ENCODE measurements at places on chromosomes 13 and 19.

DNA sequence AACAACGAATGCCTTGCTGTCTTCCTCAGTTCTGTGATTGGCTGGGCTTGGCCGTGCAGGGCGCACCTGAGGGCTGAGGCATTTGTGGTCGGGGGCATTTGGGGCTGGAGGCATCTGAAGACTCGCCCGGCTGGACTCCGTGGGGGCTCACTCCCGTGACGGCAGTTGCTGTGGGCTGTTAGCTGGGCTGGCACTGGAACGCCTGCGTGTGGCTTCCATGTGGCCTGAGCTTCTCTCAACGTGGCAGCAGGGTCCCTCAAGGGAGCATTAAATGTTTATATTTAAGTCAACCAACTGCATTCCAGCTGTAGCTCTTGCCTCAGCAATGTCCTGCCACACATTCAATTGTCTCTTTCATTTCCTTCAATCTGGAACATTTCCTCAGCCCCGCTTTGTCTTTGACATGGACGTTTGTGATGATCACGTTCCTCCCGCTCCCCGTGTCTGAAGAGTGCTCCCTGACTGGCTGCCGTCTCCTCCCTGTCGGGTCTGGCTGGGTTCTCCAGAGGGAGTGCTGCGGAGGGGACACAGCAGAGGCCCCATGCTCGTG, 21.0 kb downstream of the CCDC8 start:
- no peak for DNase-seq

GRCh38 chr19:34969721-34970120, 5.7 kb upstream of the ZNF792 start:
- no peak for DNase-seq

DNA sequence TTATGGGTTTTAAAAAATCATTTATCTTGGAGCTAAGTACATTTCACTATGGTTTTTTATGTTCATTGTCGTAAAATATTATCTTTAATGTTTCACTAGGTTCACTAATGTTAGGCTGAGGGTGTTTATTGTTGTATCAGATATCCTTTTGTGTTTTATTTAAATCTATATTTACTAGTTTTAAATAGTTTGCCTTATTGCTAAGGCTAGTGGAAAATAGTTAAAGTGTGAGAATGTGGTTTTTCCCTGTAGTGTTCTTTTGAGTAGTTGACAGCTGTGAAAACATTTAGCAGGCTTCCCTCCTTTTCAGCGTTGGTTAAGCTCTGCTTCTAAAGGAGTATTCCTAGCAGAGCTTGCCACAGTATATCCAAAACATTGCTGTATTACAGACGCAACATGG, 139.0 kb downstream of the TM9SF2 start:
- no peak for DNase-seq

- no peak for DNase-seq
Measured at GRCh38 chr19:39352381-39353255, 10.4 kb downstream of the SAMD4B start.

- DNase-seq = no peak
Measured at GRCh38 chr19:40216777-40217026, 1.5 kb downstream of the TTC9B start.

GRCh38 chr13:80180740-80181355, 160.1 kb downstream of the SPRY2 start:
- no peak for DNase-seq

- DNase-seq = no peak
Measured at GRCh38 chr19:10268071-10268470, 2.8 kb upstream of the ICAM1 start.

DNA sequence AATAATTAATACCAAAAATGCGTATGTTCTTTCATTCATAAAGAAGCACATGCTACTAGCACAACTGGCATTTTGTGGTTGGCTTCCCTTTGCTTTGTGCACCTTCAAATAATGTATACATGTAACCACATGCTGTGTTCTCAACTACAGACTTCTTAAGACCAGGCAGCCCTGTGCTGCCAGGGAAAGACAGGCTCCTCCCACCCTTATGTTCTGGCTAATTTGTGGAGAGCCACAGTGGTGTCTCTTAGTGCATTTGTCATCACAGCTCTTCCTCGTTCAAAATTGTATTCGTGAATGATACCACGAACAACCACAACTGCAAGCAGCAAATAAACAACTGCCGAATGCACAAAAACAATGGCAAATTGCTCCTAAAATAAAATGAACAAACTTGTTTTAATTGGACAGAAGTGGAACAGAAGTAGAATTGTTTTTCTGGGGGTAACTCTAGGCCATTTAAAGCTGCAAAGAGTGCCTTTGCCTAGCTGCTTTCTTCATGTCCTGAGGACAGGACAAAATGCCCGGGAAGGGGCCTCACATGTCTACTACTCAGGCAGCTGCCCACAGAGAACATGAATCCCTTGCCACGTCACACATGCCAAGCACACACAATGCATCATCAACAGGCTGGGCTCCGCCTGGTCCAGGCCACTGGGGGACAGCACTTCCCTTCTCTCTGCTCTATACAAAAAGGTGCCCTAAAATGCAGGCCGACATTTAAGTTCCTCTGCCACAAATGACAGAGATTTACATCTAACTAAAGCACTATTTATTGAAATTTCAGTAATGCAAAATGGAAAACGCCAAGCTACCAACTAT, 21.7 kb downstream of the IRS2 start:
- DNase-seq = no peak

GRCh38 chr13:42836930-42837690, 55.7 kb downstream of the FAM216B start:
- DNase-seq = no peak

DNA sequence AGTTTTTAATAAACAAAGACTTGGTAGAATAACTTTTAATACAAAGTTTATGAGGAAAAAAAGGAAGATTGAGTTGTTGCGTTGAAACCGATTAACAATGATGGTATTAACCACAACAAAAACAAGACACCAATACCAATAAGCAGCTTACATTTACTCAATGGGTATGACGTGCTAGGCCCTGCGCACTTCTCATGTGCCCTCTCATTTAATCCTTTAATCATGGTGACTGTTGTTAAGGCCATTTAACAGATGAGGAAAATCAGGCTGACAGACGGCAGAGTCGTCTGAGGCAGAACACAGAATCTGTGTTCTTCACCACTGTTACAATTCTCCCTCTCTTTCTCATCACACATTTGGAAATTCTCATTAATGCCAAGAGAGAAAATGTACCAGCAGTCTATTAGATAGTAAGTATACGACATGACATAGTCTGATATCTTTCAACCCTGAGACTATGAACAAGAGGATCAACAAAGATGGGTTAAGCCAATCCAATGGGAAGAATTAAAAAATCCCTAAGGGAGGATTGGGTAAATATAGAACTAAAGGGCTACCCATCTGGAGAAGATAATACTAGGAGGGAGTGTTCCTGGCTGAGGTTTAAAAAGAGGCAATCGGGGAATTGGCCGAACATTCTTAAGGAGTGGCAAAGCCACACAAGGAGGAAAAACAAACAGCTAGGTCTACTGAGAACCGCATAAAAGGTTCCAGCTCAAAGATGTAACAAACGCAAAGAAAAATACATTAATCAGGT, 54.0 kb downstream of the DOCK9 start:
- DNase-seq = no peak

- DNase-seq = no peak
Measured at GRCh38 chr13:105960326-105960725, 575.1 kb downstream of the EFNB2 start.

GRCh38 chr13:50574731-50575130, 268.8 kb downstream of the DLEU7 start:
- DNase-seq = no peak

DNA sequence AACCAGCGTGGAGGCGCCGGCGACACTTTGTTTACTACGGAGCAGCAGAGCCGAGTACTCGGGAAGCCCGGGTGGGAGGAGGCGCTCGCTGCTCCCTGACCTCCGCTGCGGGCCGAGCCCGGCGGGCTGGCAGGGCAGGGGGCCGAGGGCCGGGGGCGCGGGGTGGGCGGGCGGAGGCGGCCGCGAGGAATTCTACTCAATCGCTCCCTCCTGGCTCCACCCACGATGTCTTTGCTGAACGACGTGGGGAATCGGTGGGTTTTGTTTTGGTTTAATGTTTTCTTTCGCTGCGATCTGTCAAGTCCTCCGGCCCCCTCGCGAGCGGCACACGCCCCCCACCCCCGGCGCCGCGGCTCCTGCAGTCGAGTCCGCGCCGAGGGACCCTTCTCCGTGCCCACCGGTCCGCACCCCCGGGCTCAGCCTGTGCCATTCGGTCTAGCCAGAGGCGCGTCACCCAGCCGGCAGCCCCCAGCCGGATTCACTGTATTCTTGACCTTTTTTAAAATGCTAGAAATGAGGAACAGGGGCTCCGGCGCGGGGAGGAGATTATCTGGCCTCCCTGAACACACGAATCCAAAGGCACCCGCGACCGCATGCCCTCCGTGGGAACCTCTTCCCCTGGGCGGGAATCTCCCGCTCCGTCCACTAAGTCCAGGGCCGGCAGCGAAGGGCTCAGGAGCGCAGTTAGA, 636 bp upstream of the FOXO1 start:
- no peak for DNase-seq

DNA sequence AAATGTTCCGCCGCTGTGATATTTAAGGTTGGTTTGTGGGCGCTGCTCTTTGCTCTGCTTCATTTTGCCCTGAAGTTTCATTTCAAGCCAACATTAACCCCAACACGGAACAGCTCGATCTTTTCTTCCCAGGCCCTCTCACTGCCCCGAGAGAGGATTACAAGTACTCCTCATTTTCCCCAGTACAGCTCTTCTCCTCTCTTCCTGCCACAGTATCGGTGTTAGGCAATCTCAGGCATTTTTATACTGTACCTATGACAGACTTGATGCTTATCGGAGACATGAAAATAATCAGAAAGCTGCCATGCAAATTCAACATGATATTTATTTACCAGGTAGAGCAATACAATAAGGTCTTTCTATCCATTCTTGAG, 1.3 kb upstream of the EDNRB start:
- DNase-seq = no peak

DNA sequence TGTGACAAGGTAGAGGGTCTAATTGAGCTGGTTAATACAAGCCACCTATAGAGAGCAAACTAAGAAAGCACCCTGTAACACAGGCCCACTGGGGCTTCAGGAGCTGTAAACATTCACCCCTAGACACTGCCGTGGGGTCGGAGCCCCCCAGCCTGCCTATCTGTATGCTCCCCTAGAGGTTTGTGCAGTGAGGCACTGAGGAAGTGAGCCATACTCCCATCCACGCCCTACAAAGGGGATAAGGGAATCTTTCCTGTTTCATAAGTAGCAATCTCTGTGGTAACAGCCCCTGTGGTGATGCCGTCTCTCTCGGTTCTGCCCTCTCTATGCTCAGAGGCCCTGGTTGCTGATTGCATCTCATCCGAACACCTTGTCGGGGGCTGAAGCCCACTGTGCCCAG, 94.2 kb upstream of the GJB6 start:
- no peak for DNase-seq

GRCh38 chr13:73759434-73759833, 374.8 kb downstream of the KLF12 start:
- DNase-seq = no peak

All from activated CD8-positive, alpha-beta memory T cell treated with anti-CD3 and anti-CD28 coated beads for 48 hours (primary cell).